NAMALWA (cell line): ENCODE measurements at places on chromosomes 12 and 14.

- DNase-seq: no peak
Observed at GRCh38 chr14:100070310-100070709, 5.1 kb downstream of the EVL start.

GRCh38 chr14:56648508-56649301 lies 69.1 kb downstream of the TMEM260 start:
- no peak for DNase-seq

DNA sequence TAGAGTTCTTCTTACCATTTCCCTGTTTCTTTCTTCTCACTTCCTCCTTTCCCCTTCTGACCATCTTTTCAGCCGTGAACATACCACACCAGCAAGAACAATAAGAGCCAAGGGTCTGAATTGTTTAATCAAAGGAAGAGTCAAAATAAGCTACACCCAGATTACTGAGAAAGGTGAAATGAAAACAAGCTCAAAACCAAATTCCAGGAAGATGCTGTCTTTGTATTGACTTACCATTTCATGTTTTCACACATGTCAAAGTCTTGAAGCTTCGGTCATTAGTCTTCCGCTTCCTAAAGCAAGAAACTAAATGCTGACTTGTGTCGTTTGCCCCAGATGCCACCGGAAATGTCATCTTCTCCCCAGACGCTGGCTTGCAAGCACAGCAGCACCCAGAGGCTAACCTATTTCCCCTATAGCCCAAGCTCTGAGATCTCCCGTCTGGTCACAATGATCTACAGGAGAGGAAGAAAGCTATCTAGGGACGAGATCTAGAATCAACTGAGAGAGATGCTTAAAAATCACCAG lies 136.5 kb upstream of the AMIGO2 start:
- peak; percentile 77 for DNase-seq

- DNase-seq: no peak
Observed at GRCh38 chr12:30836656-30837445, 82.1 kb upstream of the CAPRIN2 start.

DNA sequence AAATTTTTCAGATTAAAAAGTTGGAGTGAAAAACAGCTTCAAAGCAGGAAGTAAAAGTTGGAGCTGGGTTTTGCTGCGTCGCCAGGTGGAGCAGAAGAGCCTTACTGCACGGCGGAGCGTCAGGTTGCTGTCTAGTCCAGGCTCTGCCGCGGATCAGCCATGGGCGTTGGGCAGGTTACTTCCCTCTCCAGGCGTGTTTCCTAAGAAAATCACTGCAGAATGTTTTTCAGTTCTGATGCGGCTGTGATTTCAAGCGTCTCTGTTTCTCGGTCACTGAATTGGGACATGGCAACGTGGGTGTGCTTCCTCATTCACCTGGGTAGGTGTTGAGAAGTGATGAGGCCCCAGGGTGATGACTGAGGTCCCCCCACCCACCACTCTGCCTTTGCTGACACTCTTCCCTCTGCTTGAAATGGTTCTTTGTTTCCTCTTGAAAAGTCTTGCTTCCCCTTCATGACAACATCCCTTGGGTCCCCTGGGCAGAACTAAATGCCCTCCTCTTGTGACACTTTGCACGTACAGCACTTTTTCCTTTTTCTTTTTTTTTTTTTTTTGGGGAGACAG lies 7.6 kb downstream of the EVL start:
- peak; percentile 51 for DNase-seq

DNA sequence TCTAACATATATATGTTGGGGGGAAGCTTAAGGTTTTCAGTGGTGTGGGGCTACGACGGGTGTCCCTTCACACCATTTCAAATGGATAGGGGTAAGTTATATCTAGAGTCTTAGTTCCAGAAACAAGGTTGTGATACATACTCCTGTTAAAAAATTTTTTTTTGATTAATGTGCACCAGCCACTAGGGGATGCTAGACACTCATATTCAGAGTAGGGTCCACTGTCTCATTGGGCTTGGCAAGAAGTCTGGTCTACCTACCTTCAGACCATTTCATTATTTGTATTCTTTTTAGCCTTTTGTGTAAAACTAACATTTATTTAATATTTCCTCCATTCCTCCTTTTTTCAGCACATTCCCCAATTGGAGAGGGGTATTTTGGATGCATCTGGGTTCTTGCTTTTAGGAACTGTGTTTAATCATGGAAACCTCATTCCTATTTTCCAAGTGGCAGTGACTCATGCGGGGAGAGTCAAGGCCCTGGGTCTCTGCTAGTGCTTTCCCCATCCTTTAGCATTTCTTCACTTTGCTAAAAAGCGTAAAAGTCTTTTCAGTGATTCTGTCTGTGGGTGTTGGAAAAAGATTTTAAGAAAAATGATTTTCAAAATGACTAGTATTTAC lies 33.4 kb downstream of the ANO4 start:
- peak; percentile 59 for DNase-seq
